ENCODE measurements at places on chromosomes 4 and X. TPM values are rescaled to one million over a fixed set of nuclear protein-coding genes. Genes with fewer than 3 reads are reported as not detected.

MSANTD1 gene
- 0.08 TPM for total RNA-seq

DCTD gene
- 76.7 TPM for total RNA-seq

KLHL34 gene
- not detected for total RNA-seq

NWD2 gene
- total RNA-seq = not detected

INTS6L gene
- 0.31 TPM for total RNA-seq

SMR3B gene
- not detected for total RNA-seq

NUDT10 gene
- 0.98 TPM for total RNA-seq

UGT8 gene
- total RNA-seq = 0.23 TPM

GCNA gene
- total RNA-seq = 1.5 TPM

TIMM17B gene
- 104 TPM for total RNA-seq

CTAG1A gene
- not detected for total RNA-seq

ZNF711 gene
- 0.74 TPM for total RNA-seq

MEPE gene
- not detected for total RNA-seq

ZIC3 gene
- not detected for total RNA-seq

ADRA2C gene
- total RNA-seq = 10.9 TPM

PPP4R3C gene
- not detected for total RNA-seq

H2BW1 gene
- total RNA-seq = not detected

RTL3 gene
- total RNA-seq = not detected

SLC6A14 gene
- 0.03 TPM for total RNA-seq

RASL11B gene
- total RNA-seq = not detected

FAAH2 gene
- 0.12 TPM for total RNA-seq

REPS2 gene
- 0.85 TPM for total RNA-seq

NDNF gene
- not detected for total RNA-seq

MAPK10 gene
- total RNA-seq = 0.50 TPM

PCYT1B gene
- total RNA-seq = not detected

GABRB1 gene
- total RNA-seq = not detected

PASD1 gene
- not detected for total RNA-seq
